ENCODE measurements at places on chromosomes 16 and 17.

DNA sequence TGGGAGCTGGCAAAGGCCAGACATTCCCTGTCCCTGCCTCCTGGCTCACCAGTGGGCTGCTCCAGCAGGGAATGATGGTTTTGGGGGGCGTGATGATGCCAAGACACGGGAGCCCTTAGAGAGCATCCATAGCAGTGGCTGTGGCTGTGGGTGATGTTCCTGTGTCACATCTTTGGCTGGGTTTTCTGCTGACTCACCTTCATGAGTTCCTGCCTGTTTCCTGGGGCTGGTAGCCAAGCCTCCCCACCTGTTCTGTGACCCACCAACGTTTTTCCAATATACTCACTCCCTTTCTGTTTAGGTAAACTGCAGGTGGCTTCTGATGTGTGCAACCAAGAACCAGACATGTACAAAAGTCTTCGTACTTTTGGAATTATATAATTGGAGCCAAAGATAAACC is 16.5 kb upstream of the NF1 start:
- no peak for DNase-seq

DNA sequence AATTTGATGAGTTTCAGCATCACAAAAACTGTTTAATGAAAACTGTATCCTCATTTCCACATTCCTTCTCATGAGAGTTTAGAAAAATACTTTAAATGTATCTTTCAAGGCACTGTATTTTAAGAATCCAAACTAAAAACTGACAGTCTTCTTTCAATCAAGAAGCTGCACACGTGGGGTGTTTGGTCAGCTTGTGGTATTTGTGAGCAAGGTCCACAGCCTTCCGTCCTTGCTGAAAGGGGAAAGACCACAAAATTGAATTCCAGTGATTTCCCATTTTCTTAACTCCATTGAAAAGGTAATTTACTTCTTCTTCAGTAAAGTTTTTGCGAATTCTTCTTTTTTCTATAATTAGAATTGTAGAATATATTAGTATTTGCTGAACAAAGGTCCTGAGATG is 3.4 kb upstream of the DYNC1LI2 start:
- no peak for DNase-seq

GRCh38 chr17:31398381-31399311 is 7.2 kb downstream of the RAB11FIP4 start:
- no peak for DNase-seq

DNA sequence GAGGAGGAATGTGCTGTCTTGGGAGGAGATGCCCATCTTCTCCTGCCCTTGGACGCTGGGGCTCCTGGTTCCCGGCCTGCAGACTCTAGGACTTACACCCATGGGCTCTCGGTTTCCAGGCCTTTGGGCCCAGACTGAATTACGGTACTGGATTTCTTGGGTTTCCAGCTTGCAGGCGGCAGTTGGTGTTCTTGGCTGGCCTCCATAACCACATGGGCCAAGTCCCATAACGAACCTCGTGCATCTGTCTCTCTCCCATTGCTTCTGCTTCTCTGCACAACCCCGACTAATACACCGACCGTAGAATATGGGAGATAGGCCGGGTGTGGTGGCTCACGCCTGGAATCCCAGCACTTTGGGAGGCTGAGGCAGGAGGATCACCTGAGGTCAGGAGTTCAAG is 162.6 kb downstream of the SDK2 start:
- DNase-seq, result no peak

DNA sequence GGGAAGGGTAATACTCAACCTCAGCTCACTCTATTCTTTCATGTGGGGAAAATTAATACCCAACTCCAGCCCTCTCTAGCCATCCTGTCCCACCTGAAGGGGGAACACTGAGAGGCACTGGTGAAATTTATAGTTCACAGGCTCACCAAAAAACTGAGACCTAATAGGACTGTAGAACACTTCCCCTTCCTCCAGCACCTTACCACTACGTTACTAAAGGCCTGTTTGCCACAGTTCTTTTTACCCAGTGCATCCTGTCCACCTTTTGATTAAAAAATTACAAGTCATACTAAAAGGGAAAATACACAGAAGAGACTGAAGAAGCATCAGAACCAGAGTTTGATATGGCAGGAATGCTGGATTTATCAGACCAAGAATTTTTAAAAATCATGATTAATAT is 26.0 kb downstream of the DHRS7B start:
- DNase-seq, result no peak

- DNase-seq, result no peak
These were observed 281.9 kb upstream of the MAF start for GRCh38 chr16:79882340-79883005.

- no peak for DNase-seq
These were observed 10.9 kb downstream of the HOXB4 start for GRCh38 chr17:48567209-48567608.

DNA sequence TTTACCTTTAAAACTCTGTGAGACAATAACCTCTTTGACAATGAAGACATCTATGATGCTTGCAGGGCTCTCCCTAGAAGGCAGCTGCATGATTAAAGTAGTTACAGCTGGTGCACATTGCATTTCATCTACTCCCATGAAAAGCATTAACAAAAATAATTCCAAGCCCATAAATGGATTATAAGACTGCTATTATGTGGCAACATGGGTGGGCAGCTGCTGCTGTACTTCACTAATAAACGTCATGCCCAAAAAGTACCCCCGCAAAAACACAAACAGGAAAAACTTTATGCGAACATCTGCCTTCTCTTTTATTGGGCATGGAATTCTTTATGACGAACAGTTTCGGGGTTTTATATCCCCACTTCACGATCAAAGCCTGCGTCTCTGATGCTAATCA is 224.9 kb downstream of the CA10 start:
- no peak for DNase-seq

DNA sequence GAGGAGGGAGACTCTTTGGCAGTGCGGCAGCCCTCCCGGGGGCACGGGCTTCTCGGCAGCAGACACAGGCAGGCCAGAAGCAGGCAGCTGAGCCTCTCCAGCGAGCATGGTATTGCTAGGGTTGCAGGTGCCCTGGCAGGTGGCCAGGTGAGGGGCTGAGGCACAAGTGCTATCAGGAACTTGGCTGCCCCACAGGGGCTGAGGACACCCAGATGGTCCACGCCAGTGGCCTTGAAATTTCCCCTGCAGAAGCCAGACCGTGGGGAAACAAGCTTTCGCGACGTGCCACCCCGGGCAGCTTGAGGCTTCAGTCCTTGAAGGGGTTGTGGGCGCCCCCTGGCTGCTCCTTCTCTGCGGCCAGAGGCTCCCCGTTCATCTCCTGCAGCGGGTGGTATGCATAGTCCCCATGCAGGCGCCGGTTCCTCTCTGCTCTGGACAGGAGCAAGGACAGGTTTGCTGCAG is 8.5 kb downstream of the NAGPA start:
- DNase-seq, result no peak

DNA sequence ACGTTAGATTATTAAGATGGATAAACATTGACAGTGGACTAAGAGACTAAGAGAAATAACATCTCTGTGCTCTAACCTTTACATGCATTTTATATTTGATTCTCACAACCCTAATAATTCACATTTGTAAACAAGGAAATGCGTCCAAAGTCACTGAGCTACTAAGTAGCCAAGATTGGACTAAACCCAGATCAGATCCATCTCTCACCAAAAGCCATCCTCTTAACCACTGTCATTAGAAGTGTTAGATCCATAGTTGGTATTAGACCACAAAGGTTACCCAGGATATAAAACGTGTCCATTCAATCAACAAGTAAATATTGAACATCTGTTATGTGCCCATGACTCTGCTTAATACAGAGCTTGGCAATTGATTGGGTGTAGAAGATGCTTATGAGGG is 5.2 kb downstream of the HSD17B2 start:
- no peak for DNase-seq

- DNase-seq, result no peak
These were observed 17.5 kb upstream of the PABPN1L start for GRCh38 chr16:88883946-88884345.

- DNase-seq, result no peak
These were observed 96.7 kb downstream of the TRIM37 start for GRCh38 chr17:59010026-59010425.

DNA sequence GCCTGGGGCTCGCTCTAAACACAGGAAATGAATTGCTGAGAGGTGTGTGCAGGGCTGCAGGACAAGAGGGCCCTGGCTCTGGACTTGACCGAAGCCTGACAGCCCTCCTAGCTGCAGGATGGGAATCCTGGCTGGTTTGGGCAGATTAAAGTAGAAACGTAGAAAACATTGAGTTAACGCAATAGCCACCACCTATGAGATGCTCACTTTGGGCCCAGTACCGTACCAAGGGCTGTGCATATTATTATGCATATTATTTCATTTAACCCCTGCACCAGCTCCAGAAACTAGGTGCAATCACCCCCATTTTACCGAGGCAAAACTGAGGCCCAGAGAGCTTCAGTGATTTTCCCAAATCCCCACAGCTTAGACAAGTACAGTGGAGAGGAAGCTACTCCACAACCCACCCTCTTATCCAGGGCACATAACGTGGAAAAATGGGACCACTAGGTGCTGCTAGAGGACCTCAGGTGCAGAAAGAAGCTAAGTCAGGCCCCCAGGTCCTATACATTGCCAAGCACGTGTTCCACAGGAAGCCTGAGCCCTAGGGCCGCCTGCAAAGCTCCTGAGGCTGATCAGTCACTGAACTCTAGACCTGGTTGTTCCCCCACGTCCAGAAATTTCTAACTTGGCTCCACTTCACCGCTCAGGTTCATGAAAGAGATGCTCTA is 79.2 kb downstream of the MYH11 start:
- DNase-seq, result no peak

DNA sequence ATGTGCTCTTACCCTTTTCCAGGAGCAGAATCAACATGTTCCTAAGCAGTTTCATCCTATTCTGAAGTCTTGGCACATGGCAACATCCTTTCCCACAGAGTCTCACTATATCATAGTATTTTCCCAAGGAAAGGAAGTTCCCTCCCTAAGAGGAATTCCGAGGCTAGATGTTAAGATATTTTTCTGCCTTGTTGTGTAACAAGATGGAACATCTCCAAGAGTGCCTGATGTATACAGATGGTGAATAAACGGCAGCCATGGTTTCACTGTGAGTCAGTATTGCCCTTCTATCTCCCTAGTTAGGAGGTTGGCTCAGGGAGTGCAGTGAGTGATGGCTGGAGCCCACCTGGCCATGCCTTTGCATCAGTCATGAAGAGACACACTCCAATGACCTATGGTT is 48.2 kb downstream of the SPACA3 start:
- DNase-seq, result no peak

GRCh38 chr16:86480444-86480843 is 29.9 kb upstream of the FOXF1 start:
- DNase-seq, result no peak

- no peak for DNase-seq
These were observed 82.8 kb upstream of the NOG start for GRCh38 chr17:56510554-56511342.

DNA sequence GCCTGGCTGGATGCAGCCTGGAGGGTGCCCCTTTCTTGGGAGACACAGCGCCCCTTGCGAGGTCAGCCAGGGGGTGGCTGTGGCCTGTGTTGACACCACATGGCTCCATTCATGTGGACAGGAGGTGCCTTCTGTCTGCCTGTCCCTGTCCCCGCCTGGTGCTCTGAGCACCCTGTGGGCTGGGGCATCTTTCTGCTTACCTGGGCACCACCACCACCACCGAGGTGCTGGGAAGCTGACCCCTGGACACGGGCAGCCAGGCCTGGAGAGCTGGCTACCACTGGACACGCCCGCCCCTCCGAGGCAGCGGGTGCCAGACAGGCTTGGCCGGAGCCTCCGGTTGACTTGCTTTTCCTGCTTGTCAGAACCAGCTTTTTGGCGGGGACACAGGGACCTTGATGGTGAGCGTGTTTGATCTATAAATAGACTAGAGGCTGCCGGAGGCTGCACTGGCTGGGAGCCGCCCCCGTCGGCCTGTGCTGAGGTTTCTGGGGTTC is 121.3 kb upstream of the GSE1 start:
- no peak for DNase-seq

GRCh38 chr16:75010427-75010826 is 11.6 kb downstream of the ZNRF1 start:
- no peak for DNase-seq

DNA sequence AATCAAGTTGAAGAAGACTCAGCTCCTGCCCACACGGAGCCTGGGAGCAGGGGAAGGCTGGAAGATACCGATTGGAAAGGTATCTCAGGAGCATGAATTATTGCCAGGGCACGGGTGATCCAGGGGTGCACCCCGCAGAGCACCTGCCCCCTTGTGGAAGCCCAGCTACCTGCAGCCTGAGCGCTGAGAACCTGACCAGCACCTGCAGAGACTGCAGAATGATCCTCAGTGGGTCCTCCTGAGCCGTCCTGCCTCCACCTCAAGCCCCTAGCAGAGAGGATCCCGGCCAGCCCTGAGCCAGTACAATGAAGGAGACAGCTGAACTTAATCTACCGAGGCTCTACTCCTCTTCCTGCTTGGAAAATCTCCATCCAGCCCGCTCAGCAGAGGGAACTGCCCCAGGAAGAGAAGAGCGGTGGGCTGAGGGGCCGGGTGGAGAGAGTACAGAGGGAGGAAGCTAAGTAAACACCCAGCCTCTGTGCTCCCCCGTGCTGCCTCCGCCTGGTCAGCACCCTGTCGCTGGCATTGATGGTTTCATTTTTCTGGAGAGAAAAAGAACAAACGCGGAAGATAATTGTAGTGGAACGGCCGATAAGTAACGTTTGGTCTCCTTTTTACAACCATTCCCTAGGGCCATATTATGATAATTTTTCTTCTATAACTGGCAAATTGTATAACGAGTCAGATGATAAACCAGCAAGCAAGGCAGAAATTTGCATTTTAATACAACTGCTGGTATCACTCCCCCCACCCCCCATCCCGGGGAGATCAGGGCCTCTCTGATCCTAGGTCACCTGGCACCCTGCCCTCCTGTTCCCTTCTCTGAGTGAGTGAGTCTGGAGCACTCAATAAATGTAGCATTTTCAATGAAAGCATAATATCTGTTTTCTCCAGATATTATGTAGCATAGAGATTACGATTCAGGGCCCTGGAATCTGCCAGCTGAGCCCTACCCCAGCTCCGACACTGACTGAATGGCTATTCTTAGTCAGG is 204.5 kb upstream of the RPL38 start:
- DNase-seq, result no peak

DNA sequence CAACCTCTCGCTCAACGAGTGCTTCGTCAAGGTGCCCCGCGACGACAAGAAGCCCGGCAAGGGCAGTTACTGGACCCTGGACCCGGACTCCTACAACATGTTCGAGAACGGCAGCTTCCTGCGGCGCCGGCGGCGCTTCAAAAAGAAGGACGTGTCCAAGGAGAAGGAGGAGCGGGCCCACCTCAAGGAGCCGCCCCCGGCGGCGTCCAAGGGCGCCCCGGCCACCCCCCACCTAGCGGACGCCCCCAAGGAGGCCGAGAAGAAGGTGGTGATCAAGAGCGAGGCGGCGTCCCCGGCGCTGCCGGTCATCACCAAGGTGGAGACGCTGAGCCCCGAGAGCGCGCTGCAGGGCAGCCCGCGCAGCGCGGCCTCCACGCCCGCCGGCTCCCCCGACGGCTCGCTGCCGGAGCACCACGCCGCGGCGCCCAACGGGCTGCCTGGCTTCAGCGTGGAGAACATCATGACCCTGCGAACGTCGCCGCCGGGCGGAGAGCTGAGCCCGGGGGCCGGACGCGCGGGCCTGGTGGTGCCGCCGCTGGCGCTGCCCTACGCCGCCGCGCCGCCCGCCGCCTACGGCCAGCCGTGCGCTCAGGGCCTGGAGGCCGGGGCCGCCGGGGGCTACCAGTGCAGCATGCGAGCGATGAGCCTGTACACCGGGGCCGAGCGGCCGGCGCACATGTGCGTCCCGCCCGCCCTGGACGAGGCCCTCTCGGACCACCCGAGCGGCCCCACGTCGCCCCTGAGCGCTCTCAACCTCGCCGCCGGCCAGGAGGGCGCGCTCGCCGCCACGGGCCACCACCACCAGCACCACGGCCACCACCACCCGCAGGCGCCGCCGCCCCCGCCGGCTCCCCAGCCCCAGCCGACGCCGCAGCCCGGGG is 1.3 kb downstream of the FOXC2 start:
- no peak for DNase-seq

All from hematopoietic multipotent progenitor cell treated with erythropoietin and hydrocortisone succinate and interleukin-3 and kit ligand, for 17 days (in vitro differentiated cells).